Omental fat pad (tissue), 4 donors: ENCODE measurements at places on chromosomes 13 and 19. TPM values are rescaled to one million over a fixed set of nuclear protein-coding genes. Genes with fewer than 3 reads are reported as not detected.

GRCh38 chr19:3441089-3441985, 39.0 kb downstream of the SMIM24 start:
- no peak for DNase-seq

DNA sequence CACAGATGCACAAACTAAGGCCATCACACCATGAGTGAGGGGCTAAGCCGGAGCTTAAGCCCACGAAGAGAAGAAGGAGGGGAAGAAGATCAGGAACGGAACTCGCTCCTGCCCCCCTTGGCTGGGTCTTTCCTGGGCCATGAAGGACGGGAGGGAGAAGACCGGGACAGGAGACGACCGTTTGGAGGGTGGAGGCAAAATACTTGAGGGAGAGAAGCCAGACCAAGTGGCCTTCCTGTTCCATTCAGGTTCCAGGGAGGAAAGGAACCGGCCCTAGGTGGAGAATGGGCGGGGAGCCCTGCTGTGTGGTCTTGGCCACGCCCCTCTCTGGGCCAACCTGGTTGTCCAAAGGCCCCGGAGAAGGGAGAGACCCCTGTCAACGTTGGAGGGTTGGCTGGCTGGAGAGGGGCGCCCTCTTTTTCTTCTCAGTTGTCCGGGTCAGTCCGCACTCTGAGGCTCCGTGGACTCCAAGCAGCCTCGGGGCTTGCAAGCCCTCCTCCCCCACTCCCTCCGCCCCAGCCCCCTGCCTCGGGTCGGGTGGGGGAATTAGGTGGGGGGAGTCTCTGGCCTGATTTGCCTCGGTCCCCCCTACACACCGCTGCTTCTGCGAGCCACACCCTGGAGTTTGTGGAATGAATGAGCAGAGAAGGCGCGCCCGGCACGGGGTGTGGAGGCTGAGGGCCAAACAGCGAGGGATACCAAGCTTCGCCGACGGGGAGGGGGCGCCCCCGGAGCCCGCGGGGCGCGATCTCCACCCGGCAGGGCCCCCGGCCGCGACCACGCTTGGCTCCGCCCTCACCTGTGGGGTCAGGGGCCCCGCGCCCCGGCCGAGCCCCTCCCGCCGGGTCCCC, 757 bp downstream of the FBN3 start:
- DNase-seq = no peak

DNA sequence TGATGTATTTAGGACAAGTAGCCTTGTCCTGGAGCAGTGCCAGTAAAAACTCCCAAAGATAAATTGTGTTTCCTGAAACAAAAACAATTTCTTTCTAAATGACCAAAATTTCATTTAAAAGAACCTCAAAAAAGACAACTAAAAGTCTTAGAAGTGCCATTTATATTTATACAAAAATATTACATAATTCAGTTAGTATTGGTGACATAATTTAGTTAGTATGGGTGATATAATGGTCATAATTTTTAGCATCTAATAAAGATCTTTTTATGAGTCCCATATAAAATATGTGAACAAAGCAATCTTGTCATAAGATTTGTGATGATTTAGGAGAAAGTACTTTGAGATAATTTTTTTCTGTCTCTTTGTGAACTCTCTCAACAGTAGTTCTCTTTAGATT, 76.0 kb downstream of the ELF1 start:
- no peak for DNase-seq

DNA sequence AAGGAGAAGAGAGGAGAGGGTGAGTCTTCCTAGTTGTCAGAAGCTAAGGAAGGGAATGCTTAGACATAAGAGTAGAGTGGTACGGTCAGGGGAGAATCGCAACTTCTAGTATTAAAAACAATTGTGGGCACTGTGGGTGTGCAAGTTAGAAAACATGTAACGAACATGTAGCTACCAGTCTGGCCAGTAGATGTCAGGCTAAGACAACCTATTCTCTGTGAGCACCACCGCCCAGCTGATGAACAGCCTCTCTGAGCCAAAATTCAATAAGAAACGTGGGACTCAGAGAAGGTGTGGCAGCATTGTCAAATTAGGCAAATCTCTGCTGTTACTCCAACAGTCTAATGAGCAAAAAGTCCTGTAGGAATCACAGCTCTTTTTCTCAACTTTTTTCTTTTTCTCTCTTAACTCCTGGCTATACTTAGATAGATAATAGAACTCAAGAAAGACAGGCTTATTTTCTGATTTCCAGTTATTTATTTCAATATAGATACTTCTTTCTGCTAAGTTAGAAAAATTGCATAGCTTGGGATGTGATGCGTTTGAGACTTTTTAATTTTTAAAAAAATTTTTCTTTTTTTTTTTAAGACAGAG, 186.2 kb downstream of the USP12 start:
- DNase-seq = peak; percentile 68

DNA sequence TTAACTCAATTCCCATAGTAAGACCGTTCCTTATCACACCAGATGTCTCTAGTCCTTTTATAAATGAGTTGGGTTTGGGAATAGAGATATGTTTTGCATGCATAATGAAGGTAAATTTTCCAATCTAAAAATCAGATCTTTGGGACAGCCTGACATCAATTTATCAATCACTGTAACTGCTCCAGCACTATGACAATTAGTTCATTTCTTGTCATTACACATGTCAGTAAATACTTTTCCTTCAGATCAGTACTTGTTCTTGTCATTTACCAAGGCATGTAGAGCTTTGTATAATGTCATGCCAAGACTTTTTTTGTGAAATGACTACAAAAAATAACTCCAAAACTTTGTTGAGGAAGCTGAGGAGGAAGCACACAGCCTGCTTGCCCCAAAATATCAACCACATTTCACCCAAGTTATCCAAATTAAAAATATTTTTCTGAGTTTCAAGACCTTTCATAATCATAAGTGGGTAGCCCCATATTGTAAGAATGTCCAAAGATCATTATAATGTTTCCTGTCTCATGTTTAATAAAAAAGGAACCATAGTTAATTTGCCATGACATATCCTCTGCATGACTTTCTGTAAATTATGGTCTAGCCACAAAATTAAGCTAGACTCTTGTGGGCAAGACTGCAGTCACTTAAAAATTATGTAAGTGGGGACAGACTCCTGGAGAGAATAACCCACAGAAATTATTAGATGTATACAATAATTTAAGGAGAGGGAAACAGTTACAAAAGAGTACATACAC, 586.8 kb downstream of the TBC1D4 start:
- no peak for DNase-seq

- peak; percentile 69 for DNase-seq
Observed at GRCh38 chr19:47231215-47232054, 436 bp upstream of the BBC3 start.

- no peak for DNase-seq
Observed at GRCh38 chr13:66048888-66049287, 1181.2 kb downstream of the PCDH9 start.

DNA sequence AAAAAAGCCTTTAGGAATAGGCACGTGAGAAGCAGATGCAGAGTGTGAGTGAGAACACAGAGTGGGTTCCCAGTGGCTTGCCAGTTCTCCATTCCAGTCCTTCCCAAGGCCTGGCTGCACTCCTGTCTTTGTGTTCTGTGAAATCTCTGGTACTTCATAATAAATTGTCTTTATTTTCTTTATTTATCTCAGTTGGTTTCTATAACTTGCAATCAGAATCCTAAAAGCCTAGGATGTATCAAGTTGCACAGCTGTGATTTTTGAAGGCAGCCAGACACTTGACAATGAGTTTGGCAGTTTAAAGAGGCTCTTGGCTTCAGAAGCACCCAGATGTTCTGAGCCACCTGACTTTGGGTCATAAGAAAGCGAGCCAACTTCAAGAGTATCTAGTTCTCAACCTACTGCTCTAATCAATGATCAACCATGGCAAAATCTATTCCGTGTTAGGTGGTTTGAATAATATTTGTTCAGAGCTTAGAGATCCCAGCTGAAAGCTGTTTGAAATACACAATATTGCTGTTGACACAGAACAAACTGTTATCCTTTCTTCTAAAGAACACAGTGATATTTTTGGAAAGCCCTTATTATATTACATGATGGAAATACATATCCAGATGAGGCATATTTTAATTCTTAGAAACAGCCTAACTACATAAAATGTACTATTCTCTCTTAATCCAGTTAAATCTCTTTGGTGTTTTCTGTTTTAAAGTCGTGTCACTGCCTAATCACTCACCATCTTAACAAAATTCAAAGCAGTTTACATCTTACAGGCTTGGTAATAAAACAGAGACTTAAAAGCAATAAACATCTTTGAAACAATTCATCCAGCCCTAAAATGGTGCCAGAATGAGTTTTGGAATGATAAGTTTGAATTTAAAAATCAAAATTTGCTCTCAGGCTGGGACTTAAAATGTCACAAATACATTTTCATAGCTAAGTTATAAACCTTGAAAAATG, 483.0 kb upstream of the NBEA start:
- no peak for DNase-seq

- no peak for DNase-seq
Observed at GRCh38 chr19:28508666-28509065, 704.3 kb downstream of the UQCRFS1 start.

Gene TEX29
- total RNA-seq = not detected

Gene MEIOSIN
- total RNA-seq = not detected

Gene IZUMO1
- total RNA-seq = not detected

Gene TMEM143
- total RNA-seq = 5.8 TPM
